ENCODE measurements at places on chromosomes 12 and 14.
A peak's percentile ranks its signal among the peaks of the same experiment; 100 is the strongest.

DNA sequence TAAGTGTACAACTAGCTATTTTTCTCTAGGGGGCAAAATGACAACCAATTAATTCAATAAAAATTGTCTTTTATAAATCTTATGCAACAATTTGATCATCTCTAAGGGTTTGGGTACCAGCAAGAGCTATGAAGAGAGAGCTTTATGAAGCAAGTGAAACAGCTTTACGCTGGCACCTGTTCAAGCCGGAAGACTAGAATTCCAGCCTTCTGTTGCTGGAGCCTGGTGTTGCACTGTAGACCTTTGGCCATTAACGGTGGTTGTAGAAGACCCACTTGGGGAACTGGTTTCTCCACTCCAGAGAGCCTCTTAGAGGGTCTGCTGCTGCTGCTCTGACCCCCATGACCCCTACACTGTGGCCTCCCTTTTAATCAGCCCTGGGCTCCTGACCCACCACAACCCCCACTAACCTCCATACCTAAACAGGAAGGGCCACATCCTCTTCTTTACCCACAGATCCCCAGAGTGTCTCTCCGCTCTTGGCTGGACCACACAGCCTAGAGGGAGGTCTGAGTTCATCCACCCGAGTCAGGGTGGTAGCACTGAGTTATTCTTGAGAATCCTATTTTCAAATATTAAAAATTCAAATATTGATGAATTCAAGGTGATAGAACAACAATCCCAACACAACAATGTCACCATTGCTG lies 54.6 kb upstream of the STON2 start:
- DNase-seq: no peak

- DNase-seq: no peak
These were observed 112.6 kb downstream of the CRADD start for GRCh38 chr12:93789767-93790166.

GRCh38 chr12:1305063-1305434 lies 289.3 kb downstream of the FBXL14 start:
- DNase-seq: no peak

- no peak for DNase-seq
These were observed 6.8 kb downstream of the TEDC1 start for GRCh38 chr14:105497671-105498429.

DNA sequence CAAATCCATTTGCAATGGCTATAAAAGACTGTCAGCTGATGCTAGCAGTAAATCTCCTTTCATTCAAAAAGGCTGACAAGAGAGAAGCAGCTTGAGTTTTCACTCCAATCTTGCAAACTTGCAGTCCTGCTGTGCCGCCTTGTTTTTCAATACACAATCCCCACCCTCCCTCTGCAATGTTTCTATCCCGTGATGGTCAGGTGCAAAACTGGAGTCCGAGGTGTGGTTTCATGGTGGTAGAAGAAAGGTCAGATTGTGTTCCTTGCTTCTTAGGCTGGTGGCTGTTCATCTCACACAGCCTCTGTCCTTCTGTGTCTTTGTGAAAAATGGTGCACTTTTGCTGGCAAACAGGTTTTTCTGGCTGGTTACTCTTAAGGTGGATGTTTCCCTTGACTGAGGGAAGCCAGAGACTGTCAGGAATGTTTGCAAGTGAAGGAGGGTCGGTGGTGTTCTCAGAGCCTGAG lies 27.7 kb upstream of the TBX3 start:
- no peak for DNase-seq

DNA sequence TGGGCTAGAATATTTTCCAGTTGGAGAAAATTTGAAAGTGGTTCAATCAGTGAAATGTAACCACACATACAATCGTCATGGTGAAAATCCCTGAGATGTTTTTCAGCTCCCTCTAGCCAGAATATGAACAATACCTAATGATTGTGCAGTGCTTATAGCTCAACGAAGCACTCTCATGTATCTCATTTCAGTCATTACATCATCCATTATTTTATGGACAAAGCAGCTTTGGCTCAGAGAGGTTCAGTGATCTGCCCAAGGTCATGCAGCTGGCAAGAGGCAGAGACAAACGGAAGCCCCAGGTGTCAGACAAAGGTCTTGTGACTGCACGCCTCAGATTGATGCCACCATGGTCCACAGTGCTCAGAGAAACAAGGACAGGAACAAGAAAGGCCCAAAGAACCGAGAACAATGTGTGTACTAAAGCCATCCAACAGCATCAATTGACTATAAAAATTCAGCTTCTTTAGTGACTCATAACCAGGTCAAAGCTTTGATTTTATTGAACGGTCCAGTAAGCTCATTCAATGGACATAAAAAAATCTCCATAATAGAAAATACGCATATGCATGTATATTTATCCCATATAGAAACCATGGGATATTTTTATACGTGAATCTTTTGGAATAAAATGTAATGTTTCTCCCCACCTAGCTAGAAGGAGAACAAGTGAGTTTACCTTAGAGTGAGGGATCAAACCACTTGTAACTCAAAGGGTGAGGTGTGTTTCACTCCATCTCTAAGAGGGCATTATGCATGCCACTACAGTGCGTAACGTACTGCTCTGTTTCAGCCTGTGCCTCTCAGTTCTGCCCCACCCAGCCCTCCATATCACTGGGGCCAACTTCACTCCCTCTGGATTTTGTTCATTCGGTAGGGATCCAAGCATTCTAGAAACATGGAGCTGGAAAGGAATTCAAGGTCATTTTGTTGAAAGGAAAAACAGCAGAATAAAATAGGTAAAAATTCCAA lies 141.8 kb downstream of the GRIN2B start:
- DNase-seq: no peak

DNA sequence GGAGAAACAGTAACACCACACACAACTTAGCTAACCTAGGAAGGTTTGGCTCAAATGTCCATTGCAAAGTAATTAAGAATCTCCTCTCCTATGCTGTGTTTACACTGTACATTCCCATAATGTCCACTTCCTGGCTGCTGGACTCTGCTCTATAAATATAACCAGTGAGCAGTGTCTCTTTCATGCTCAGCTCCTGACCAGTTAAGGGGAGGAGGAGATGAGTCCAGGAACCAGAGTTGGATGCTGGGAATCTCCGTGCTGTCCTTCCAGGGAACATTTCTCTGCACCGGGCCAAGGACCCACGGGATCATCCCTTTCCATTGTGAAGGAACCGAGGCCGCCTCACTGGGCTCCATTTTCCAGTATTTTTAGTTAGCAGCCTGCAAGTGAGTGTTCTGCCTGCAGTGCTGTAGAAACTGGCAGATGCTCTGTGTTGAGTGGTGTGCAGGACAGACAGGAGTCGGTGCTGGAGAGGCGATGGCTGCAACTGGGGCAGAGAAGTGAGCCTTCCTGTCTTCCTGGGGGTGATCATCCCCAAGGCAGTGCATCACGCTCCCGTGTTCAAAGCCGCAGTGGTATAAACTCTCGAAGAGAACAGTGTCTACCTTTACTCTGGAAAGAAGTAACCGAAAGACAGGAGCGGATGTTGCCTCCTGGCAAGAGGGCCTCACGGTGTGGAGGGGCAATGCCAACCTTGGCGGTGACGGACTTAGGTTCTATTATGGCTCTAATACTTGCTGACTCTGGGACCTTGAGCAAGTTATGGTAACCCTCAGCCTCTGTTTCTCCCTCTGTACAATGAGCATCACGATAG lies 195.5 kb downstream of the CACNA1C start:
- DNase-seq: no peak

GRCh38 chr14:90397425-90398314 lies 841 bp downstream of the CALM1 start:
- peak; percentile 54 for DNase-seq

GRCh38 chr12:132437252-132437932 lies 52.6 kb upstream of the FBRSL1 start:
- no peak for DNase-seq

DNA sequence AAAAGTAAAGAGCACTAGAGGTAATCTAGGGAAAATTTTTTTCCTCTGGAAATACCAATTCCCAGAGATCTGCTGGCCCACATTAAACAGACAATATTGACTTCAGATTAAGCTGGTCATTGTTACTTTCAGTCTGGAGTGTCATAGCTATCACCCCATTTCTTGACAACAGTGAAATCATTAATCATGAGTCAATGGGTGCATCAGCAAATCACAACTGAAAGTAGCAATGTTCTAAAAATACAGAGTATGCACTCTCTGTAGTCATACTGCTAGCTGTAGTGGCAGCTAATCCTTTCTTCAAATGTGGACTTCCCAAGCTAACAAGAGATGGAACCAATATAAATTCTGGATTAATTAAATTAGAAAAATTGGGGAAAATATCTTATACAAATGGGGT lies 129.9 kb downstream of the CPNE8 start:
- no peak for DNase-seq

- no peak for DNase-seq
These were observed 49.1 kb downstream of the CYP46A1 start for GRCh38 chr14:99733211-99733539.

DNA sequence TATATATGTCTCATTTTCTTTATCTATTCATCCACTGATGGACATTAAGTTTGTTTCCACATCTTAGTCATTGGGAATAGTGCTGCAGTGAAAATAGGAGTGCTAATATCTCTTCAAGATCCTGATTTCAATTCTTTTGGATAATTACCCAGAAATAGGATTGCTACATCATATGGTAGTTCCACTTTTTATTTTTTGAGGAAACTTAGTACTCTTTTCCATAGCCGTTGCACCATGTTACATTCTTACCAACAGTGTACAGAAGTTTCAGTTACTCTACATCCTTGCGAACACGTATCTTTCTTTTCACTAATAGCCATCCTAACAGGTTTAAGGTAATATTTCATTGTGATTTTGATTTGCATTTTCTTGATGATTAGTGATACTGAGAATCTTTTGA lies 29.8 kb downstream of the TESPA1 start:
- DNase-seq: no peak

- DNase-seq: no peak
These were observed 188.9 kb downstream of the NPAS3 start for GRCh38 chr14:33127531-33127930.

GRCh38 chr12:40775661-40776060 lies 83.4 kb downstream of the CNTN1 start:
- DNase-seq: no peak

- no peak for DNase-seq
These were observed 21.7 kb downstream of the PAPLN start for GRCh38 chr14:73258845-73259611.

GRCh38 chr12:88309546-88309945 lies 167.4 kb downstream of the TMTC3 start:
- DNase-seq: no peak

GRCh38 chr12:2195085-2195484 lies 142.3 kb downstream of the CACNA1C start:
- no peak for DNase-seq

- no peak for DNase-seq
These were observed 91.7 kb upstream of the BMP4 start for GRCh38 chr14:54048311-54048710.

GRCh38 chr14:58138031-58138713 lies 13.8 kb downstream of the ARMH4 start:
- no peak for DNase-seq

GRCh38 chr14:68687746-68688145 lies 105.1 kb downstream of the ZFP36L1 start:
- DNase-seq: no peak

DNA sequence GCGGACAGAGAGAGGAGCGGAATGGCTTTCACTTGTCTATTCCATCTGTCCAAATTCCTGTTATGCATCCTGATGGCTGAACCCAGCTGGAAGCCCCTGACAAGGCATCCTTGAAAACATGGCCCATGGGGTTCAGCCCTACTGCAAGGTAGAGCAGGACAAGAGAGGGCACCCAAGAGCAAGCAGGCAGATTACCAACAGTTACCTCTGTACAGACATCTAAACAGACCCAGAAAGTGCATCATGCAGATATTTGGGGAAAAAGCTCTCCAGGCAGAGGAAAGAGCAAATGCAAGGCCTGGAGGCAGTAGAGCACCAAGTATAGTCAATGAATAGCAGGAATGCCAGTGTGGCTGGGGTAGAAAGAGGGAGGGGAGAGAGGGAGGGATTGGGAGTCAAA lies 407.5 kb downstream of the PCNX1 start:
- DNase-seq: no peak

GRCh38 chr12:8453796-8454195 lies 2.0 kb upstream of the CLEC6A start:
- no peak for DNase-seq

GRCh38 chr14:38605193-38606114 lies 349.6 kb upstream of the CLEC14A start:
- no peak for DNase-seq

DNA sequence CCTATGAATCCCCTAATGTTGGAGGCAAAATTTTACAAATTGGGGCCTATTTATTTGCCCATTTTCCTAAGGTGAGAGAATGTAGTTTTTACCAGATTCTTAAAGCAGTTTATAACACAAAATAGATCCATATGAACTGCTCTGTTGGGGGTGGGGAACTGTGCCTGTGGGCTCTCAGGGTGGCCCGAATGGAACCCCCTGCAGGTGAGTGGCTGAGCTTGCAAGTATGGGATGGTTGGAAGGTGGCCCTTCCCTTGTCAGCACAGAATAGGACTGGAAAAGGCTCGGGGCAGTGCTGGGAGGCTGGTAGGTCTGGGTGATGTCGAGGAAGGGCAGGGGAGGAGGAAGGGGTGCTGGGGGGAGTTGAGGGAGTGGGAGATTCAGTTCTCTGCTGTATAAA lies 4.9 kb downstream of the VSX2 start:
- DNase-seq: no peak

DNA sequence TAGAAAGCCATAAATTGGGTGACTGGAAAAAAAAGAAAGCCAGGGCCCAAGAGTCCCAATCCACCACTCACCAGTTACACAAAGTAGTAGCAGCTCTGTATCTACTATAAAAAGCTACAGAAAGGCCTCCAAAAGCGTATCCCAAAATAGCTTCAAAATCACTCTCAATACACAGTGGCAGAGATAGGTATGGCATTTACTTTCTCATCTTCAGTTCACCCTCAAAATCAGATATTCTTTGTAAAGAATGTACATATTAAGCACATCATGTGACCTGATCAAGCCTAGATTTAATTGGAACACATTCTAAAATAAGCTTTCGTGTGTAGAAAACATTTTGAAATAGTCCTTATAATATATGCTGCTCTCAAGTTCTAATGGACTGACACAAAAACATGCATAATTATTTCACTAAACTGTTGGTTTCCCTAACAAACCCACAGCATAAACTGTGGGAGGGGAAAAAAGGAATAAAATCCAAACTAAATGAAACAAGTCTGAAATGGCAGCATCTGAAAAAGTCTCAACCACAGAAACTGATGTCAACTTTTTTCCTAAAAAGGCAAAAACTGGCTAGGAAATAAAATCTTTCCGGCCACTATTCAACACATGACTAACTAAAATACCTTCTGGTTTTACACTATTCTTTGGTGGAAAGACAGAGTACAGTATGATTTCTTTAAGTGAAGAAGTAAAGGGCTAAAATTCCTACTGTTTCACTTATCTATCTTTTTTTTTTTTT lies 25.9 kb downstream of the UBE2N start:
- DNase-seq: no peak

GRCh38 chr12:113735131-113735530 lies 231.0 kb downstream of the RBM19 start:
- no peak for DNase-seq

- DNase-seq: no peak
These were observed 148.1 kb downstream of the CALM1 start for GRCh38 chr14:90544971-90545370.

DNA sequence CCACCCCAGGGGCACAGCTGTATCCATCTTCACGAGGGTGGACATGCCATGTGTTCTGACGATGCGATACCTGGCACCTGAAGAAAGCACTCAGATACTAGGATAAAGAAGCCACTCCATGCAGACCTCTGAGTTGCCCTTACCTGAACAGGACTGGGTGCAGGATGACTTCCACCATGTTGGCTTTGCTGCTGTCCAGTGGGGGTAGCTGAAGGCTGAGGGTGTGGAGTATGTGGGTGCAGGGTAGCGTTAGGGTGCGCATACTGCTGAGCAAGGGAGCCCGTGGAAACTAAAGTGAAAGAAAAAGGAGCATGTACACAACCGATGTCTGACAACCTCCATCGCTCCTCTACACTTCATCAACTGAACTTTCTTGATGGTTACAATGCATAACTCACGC lies 51.3 kb downstream of the SH2B3 start:
- no peak for DNase-seq
